Adrenal gland (tissue), 19 donors: ENCODE measurements at places on chromosomes 3 and 15. TPM values are rescaled to one million over a fixed set of nuclear protein-coding genes. Genes with fewer than 3 reads are reported as not detected.

DNA sequence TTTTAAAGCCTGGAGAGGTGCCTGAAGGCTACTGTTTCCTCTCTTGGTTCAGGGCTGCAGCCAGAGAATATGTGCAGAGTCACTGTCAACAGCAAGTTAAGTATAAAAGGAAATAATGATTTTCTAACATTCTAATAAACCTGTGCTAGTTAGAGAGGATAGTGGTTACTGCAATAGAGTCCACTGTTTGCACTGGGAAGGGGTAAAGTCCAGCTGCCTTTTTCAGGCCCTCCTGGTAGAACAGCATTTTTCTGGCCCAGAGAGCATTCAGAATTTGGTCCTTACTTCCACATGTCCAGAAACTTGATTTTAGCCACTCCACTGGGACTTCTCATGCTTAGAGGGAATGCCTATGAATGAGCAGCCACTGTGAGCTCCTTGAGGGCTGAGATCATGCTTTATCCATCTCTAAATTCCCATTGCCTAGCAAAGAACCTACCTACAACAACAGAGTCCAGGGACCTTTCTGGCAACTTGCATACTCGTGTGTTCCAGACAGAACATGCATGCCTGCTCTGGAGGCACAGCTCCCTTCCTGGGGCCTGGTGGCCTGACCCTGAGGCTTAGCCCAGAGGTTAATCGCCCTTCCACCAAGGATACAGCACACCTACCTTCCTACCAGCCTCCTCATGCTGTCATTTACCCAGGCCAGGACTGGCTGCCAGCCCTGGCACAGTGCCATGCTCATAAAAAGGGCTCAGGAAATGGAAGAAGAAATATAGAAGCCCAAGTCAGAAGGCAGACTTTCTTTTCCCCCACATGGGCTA lies 50.3 kb upstream of the ATP13A3 start:
- peak; percentile 59 for DNase-seq

DNA sequence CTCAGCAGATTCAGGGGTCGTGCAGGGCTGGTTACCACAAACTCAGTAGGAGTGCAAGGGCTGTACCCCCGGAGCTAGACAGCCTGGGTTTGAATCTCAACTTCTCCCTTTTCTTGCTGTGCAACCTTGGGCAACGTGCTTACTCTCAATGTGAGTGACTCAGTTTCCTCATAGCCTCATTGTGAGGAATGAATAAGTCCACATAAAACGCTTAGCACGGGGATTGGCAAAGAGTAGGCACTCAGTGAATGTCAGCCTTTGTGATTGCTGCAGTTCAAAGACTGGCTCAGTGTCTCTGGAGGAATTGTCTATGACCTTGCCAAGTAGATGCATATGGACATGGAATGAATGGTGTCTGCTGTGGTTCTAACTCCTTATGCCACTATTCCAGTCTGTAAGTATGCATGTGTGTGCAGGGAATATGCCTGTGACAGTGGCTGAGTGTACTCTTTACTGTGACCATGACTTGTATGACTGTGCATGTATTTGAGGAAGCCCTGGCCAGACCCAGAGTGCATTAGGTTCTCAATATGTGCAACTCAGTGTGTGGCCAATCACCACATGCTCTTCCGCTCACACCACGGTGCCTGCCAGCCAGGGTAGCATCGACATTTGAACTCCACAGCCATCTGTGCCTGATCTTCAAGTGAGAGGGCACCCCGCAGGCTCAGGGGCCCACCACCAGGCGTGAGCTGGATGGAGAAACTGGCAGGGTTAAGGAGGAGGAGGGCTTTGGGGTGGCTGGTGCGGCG lies 900 bp upstream of the HYAL3 start:
- DNase-seq: peak; percentile 36

EFCAB12 gene
- total RNA-seq: not detected

DNA sequence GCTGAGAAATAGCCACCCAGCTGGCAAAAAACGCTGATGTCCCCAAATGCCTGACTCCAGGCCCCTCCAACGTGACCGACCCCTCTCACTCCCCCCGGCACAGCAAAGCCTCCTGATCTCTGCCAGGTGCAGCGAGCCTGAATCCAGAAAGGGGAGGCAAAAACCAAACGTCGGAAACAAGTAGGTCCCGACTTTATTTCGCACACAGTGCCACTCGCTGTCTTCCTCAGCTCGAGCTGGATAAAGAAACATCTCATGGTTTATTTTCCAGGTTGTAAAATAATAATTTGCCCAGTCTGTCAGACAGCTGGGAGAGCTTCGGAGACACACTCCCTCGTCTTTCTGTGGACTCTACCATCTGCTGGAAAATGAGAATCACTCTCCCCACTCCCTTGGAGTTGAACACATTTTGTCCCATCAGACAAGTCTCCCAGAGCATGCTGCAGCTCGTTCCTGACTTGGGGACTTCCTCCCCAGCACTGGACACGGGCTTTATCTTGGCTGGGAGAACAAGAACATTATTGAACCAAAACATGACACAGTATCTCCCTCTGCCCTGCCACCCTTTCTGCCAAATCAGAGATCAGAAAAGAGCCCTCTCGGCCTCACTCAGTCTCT lies 142.8 kb downstream of the NUP210 start:
- no peak for DNase-seq

SLC28A2 gene
- total RNA-seq: not detected

DNA sequence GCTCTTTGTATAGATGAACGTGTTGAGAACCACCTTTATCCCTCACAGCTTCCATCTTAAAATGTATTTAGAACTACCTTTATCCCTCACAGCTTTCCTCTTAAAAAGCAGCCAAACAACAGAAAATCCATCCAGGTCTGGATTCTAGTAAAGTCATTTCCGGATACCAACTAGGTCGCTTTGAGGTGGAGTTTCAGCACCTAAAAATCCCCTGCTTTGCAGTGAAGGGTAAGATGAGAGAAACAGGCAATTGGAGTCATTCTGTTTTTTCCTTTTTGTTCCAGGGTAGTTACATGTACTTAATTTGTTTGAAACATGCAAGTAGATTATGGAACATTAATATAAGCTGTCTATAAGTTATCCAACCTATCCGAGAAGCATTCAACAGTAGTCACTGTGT lies 192.0 kb downstream of the UBE2E2 start:
- DNase-seq: no peak

DNA sequence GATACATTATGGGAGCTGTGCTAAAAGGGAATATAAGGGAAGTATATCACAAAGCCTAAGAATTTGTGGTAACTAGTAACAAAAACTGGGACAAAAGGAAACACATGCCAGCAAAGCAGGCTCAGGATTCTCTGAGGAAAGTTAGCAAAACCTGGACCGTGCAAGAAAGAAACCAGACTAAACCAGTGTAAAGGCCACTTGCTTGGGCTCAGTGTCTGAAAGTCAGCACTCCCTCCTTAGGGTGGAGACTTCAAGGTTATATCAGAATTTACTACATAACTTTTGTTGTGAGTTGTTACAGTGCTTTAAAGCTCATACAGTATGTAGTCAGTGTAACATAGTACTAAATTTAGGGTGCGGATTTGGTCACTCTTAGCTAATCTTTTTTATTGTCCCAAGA lies 269.9 kb upstream of the GADL1 start:
- DNase-seq: no peak

- DNase-seq: no peak
Measured at GRCh38 chr15:35769656-35770055, 223.7 kb upstream of the DPH6 start.

DNA sequence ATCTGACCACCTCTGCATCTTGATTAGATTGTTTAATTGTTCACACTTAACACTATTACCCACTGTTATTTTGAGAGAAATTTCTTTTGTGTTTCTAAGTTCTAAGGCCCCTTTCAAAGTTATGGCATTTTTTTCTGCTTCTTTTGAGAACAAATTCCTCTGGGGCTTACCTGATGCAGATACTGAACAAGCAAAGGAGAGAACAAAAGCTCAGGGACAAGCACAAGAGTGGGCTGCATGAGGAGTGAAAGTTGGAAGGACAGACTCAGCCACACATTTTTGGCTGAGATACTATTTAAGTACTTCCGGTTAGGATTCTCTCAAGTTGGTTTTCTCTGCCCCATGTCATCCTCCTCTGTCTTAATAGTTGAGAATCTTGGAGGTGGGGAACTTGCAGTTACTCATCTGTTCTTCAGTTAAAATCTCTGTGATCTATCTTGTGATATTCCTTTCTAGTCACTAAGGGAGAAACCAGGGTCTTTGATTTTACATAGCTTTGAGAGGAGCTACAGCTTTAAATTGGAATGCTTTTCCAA lies 54.7 kb downstream of the CMTM6 start:
- DNase-seq: no peak

SPSB4 gene
- total RNA-seq: 2.0 TPM

DNA sequence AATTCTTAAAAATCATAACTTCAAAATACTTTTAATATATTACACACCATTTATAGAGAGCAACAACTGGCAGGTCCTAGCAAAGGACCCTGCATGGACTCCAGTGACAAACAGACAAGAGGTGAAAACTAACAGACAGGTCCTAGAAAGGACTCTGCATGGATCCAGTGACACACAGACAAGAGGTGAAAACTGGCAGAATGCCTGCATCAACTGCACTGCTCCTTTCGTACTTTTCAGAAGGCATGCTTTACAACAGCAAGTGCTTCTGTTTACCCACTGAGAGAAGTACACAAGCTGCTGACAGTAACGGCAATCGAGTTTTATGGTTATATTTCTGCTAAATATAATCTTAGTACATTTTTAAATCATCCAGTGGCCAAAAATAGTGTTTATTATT lies 24.3 kb upstream of the GP5 start:
- no peak for DNase-seq

SLC12A6 gene
- total RNA-seq: 22.5 TPM

DNA sequence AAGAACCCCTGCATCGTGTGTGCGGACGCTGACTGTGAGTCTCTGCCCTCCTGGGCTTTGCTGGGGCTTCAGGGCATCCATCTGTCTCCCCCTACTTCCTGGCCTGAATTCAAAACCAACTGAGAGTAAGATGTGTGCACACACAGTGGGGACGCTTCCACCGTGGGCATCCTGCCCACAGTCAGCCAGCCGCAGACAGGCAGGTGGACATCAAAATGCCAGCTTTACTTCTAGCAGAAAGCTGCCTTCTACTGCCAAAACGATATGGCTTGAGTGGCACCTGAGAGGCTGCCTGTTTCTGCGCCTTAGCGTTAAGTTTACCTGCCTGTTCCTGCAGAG lies 18.5 kb downstream of the ALDH1A3 start:
- DNase-seq: no peak

DNA sequence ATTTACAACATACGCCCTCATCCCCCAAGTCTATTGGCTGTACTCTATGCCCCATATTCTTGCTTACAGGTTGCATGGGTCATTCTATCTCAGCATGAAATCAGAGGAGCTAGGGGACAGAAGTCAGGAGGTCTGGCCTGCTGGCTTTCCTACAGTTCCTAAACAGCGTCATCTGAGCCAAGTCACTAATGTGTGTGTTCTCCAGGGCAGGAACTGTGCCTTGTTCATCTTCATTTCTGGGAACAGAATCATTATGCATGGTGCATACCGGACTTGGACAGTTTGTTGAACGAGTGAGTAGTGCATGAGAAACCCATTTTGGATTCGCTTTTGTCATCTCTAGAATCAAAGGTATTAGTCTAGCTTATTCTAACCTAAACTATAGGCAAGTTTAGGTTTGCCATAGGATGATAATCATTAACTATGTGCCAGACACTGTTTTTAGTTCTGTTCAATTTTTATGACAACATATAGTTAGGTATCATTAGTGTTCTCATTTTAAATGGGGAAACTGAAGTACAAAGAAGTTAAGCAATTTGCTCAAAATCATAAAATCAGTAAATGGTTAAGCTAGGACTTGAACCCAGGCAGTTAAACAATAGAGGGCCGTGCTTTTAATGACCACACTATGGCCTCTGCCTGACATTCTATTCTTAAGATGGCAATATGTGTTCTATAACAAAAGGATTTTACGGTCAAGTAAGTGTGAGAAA lies 105.2 kb downstream of the FMN1 start:
- DNase-seq: no peak

- peak; percentile 39 for DNase-seq
Measured at GRCh38 chr3:195176776-195177175, 94.2 kb downstream of the XXYLT1 start.

DNA sequence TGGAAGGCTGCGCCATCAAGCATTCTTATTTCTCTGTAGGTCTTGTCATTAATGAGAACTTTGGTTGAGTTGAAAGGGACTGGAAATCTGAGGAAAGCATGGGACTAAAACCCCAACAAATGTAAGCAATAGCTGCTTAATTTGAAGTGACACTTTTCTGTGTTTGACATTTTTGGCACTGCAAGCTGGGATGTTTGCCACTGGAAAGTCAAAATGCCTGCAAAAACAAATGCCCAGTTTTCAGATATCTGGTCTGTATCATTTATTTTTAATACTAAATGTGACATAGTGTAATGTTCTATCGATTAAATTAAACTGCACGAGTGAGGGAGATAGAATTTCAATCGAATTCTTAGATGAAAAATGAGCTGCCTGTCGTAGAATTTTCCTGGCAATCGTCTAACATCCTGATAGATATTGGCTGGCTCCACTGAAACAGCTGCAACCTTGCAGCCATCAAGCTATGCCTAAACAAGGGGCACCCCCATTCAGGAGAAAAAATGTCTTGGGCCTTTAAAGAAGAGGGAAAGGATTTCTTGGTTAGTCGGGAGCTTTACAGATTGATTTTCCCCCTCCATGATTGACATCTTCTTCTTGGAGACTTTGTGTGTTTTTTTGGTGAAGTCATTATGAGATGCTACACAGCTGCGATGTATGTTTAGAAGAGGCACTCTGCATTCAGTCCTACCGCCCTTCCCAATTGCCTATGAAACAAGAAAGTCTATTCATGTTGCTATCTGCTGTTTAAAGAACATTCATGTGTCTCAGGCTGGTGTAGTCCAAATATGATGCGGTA lies 316.7 kb upstream of the TBL1XR1 start:
- no peak for DNase-seq

DNA sequence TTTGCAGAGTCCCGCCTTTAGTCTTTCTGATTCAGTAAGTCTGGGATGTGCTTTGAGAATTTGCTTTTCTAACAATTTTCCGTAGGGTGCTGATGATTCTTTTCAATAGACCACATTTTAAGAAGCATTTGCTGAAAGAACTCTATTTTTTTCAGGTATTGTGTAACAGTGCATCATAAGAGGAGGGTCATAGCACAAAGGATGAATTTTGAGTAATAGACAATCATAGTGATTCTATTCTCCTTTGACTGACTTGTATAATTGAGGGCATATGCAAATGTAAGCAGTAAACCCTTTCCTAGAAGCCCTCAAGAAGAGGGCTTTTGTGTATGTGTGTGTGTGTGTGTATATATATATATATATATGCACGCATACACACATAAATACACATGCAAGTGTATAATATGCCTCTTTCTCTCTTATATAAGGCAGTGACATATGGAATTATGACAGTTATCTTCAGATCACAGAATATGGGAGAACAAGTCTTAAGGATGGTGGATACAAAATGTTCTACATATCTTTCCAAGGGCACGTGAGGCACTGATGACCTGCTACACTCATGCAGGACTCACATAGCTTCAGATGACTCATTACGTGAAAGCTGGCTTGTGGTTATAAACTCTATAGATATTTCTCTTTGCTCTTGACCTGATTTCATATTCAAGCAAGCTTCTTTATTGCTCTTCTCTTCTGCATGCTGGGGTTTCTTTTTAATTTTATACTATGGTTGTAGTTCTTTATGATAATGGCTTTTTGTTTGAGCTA lies 6.5 kb upstream of the PLSCR1 start:
- no peak for DNase-seq

TIMMDC1 gene
- total RNA-seq: 147 TPM

LIPH gene
- 0.47 TPM for total RNA-seq
